ENCODE measurements at places on chromosomes 11 and 22.

DNA sequence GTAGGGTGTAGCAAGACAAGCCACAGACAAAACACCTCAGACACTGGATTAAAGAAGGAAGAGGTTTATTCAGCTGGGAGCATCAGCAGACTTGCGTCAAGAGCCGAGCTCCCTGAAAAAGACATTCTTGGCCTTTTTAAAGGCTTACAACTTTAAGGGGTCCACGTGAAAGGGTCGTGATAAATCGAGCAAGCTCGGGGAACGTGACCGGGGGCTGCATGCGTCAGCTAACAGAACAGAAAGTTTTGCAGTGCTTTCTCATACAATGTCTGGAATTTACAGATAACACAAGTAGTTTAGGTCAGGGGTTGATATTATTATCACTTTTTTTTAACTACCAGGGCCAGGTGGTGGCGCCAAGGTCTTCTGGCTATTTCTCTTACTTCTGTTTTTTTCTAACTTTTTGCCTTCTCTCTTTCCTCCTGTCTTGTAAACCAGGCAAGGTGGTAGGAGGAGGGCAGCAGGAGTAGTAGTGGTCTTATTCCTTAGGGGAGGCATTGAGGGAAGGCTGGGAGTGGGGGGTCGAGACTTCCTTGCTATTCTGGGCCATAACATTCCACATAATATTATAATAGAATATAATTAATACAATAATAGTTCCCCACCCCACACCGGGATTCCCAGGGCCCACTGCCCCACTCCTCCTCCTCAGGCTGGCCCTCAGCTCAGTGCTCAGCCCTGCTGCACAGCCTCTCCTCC, 587 bp upstream of the ALDH3B1 start:
- DNase-seq = no peak

DNA sequence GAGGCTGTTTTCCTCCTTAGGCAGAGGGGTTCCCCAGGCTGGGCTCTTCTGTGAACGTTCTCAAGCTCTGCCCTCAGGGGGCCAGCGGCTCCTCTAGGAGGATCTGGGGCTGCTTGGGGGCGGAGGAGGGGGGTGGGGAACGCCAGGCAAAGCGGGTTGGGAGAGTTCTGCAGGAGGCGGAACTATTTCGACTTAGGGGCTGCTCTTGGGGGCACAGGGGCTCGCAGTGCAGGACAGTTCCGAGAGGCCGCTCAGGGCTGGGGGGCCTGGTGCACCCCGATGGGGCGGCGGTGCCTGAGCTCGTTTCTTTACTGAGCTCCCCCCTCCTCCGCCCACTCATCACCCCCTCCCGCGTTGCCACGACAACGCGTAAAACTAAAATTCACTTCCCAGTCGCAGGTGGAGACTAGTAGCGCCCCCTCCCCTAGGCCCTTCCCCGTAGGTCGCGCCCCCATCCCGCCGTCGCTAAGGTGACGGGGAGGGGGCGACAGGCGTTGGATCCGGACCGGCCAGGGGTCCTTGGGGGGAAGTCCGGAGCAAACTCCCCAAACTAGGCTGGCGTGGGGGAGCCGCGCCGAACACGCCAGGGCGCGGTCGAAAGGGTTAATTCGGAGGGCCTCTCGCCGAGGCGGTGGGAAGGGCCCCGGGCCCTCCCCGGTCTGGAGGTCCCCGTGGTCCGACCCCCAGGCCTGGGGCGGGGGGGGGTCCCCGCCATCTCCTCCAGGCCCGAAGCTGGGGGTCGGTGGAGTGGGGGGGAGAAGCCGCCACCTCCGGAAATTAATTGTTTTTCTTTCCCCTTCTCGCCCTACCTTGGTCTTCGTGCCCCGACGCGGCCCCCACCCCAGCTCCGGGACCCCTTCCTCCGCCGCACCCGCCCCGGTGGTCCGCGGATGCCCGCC, 857 bp downstream of the SHANK3 start:
- DNase-seq = no peak

DNA sequence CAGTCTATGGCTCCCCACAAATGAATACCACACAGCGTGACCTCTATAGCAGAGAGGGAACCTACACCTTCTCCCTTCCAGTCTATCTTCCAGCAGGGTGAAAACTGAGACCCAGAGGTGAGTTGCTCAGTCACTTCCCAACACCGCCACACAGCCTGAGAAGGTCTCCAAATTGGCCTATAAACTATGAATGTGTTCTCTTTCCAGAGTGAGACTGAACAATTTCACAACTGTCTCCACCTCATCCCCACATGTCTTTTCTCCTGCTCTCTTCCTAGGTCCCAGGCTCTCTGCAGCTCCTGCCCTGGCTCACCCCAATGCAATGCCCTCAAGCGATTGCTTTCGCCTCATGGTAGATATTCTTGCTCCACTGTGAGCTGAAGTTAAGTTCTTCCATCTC, 14.0 kb downstream of the CLMP start:
- DNase-seq = no peak

GRCh38 chr22:50581031-50581949, 1.4 kb downstream of the CHKB start:
- no peak for DNase-seq

DNA sequence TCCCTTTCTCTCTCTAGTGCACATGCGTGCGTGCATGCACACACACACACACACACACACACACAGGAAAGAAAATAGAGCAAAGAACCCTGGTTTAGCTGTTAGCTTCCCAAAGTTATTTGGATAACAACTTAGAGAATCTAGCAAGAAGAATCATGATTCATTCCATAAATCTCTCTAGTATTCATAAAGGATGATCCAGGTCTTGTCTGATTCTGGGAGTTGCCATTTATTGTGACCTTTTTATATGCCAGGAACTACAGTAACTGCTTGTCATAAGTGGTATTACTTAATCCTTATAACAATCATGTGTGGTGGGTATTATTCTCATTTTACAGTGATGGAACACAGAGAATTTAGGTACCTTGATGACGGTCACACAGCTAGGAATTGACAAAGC, 141.5 kb upstream of the MTMR2 start:
- no peak for DNase-seq

DNA sequence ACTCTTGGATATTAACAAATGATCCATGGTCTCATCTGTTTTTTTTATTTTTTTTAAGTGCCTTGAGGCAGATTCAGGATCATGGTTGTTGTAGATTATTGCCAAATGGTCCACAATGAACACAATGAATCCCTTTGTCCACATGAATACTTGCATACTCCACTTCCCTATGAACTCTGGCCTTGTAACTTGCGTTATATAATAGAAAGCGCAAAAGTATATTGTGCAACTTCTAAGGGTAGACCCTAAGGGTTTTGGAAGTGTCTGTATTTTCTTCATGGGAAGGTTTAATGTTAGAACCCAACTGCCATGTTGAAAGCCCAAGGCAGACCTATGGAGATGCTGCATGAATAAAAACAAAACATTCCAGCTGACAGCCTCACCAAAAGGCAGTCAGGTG, 8.1 kb upstream of the OR5AL1 start:
- DNase-seq = no peak

GRCh38 chr11:6557761-6558674, 45.4 kb downstream of the RRP8 start:
- no peak for DNase-seq

DNA sequence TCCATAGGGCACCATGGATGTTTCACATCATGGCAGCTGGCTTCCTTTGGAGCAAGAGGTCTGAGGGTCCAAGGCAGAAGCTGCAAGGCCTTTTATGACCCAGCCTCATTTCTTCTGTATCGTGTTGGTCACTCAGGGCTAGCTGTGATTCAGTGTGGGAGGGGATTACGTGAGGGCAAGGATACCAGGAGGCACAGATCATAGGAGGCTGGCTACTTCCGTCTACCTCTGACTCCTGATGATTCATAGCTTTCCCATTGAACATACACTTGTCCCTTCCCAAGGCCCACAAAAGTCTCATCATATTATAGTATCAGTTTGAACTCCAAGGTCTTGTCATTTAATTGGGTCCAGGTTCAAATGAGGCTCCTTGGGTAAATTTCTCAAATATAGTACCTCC, 135.3 kb upstream of the ZBED5 start:
- no peak for DNase-seq

DNA sequence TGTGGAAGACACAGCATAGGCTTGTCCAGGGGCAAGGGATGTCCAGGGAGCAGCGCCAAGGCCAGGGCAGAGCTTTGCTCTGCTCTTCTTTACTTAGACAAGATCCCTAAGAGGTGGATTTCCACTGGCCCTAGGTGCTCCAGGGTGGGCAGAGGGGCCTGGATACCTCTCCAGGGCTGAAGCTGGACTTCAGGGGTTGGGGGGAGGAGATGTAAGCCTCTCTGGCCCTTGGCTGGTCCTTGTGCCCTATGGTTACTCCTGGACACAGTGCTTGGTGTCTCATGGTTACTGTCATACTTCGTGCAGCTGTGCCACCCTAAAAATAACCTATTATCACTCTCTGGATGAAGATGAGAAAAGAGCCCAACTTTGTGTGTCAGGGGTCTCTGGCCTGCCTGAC, 12.9 kb upstream of the KCNJ11 start:
- no peak for DNase-seq

DNA sequence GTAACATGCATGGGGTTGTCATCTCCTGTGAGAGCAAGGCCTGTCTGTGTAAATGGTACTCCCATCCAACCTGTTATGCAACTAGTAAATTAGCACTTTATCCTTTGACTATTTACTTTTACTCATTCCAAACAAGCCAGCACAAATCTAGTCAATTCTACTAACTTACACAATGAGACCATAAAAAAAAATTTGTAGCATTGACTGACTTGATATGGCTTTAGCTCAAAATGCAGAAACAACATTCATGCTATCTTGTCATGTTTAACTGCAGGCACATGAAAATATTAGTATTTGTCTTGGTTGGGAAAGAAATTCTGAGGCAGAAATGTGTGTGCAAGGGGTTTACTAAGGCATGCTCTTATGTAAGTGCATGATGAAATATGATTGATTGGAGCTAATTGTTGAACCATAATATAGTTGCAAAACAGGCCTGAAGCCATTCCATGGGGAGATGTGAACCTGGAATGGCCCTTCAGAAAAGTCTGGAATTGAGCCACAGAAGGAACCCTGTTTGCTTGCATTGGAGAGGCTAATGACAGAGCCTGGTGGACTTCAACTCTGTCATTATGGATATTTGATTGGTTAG, 2.5 kb downstream of the SLC22A25 start:
- DNase-seq = no peak

- DNase-seq = no peak
Observed at GRCh38 chr11:34621876-34622275, 983 bp downstream of the EHF start.

- no peak for DNase-seq
Observed at GRCh38 chr11:66860449-66860831, 3.6 kb downstream of the LRFN4 start.

DNA sequence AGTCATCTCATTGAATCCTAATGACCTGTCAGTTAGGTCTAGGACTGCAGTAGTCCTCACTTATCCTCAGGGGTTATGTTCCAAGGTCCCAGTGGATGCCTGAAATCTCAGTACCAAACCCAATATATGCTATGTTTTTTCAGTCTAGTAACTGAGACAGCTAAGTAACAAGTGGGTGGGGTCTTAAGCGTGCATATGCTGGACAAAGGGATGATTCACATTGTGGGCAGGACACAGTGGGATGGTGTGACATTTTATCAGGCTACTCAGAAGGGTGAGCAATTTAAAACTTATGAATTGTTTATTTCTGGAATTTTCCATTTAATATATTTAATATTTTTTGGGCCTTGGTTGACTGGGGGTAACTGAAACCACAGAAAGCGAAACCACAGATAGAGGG, 29.0 kb downstream of the DDX10 start:
- DNase-seq = no peak

DNA sequence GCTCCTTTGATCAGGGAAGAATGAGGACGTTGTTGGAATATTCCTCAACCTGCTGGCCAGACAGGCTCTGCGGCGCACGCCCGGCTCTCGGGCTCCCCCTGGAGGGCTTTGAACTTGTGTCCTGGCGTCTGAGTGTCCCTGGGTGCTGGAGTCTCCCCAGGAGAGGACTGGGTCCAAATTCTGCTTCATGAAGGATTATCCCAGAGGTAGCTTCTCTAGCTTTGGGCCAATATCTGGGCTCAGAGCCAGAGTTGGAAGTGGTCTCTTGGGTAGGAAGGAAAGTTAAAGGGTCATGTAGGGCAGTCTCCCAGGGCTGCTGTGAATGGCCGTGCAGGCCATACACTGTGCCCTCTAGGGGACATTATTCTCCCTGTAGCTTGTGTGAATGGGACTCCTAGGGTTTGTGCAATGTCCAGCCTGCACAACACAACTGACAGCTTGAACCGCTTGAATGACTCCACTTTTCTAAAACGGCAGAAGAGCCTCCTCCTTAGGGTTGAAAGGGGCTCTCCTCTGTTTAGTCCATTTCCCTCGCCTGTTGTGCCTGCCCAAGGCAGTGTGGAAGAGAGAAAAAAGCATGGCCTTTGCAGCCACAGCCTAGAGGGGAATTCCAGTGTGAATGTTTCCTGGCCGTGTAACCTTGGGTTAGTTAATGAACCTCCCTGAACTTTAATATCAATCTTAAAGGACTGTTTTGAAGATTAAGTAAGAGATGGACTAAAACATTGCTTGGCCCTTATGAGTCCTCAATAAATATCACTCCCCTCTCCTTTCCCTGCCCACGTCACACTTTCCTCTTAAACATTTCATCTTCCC, 111.2 kb upstream of the THY1 start:
- DNase-seq = peak; percentile 94

GRCh38 chr11:3227568-3228444, 4.4 kb downstream of the MRGPRE start:
- DNase-seq = no peak

- DNase-seq = no peak
Observed at GRCh38 chr22:41781507-41781906, 19.0 kb upstream of the CCDC134 start.

DNA sequence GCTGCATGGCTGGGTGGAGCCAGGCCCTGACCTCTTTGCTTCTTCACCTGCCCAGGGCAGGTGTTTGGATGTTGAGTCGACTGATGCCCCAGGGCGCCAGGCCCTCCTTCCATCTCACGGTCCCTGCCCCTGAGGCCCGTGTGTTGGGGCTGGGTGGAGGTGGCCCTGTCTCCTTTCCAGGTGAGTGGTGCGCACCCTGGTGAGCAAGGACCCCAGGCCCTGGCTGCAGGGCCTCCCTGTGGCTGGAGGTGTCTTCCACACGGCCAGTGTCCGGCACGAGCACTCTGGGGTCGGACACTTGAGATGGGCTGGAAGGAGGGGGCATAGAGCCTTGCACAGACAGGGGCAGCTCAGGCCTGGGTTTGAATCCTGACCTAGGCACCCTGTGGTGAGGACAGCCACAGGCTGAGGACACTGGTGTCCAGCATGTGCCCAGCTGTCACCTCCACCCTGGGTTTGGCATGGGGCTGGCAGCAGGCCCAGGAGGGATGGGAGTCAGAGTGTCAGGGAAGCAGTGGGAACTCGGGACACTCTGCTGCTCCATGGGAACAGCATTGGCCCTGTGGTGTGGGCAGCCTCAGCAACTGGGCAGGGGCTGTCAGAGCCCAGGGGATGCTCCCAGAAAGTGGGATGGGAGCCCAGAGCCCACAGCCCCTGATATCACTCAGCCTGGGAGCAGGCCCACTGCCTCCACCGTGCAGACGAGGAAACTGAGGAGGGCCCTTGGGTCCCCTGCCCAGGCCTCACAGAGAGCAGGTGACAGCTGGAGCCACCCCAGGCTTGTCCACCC, 37.1 kb upstream of the CCDC188 start:
- DNase-seq = no peak

- no peak for DNase-seq
Observed at GRCh38 chr11:18144243-18144642, 11.9 kb downstream of the MRGPRX3 start.
